ENCODE measurements at places on chromosomes 3 and 15. TPM values are rescaled to one million over a fixed set of nuclear protein-coding genes. Genes with fewer than 3 reads are reported as not detected.

DNA sequence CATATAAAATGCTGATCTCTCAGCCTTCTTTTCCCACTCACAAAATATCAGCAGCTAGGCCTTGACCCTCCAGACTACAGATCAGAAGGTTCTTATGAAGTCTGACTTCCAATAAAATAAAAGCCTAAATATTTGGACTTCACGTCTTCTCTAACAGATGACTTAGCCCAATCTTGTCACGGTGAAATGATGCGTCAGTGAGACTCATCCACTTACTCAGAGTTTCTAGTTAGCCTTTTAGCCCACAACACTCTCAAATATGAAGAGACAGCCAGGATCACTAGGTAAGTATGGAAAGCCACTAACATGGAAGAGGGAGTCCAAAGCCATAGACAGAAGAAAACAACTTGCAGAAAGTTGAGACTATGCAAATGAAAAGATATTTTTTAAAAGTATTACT lies 601.2 kb downstream of the PYDC2 start:
- DNase-seq: peak; percentile 19

The HHATL gene
- not detected for polyA plus RNA-seq

- no peak for DNase-seq
These were observed 93.2 kb upstream of the MEF2A start for GRCh38 chr15:99472416-99473145.

GRCh38 chr3:183401678-183402077 lies 26.7 kb downstream of the MCF2L2 start:
- no peak for DNase-seq

GRCh38 chr3:161096771-161097367 lies 8.3 kb downstream of the B3GALNT1 start:
- DNase-seq: peak; percentile 11

- no peak for DNase-seq
These were observed 9.7 kb downstream of the ADAMTS9 start for GRCh38 chr3:64677961-64678716.

DNA sequence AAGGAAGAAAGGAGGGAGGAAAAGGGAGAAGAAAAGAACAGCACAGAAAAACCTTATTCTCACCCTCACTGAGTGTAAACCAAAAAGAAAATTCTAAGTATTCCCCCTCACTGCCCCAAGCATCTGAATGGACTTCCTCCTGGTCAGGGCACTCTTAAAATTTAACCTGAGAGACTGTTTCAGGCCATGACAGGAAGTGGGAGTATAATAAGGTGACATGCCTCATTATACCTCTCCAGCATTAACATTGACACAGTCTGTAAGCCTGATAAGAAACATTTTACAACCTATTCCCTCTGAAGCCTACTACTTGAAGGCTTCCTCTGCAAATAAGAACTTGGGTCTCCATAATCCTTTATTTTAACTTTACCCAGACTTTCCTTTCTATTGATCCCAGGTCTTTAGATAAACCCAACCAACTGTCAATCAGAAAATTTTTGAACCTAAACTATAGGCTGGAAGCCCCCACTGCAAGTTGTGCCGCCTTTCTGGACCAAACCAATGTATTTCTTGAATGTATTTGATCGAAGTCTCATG lies 41.7 kb downstream of the SLCO2A1 start:
- DNase-seq: no peak

The SEMA5B gene
- 0.11 TPM for polyA plus RNA-seq

- DNase-seq: no peak
These were observed 19.7 kb downstream of the GOLGA6D start for GRCh38 chr15:75302318-75302717.

DNA sequence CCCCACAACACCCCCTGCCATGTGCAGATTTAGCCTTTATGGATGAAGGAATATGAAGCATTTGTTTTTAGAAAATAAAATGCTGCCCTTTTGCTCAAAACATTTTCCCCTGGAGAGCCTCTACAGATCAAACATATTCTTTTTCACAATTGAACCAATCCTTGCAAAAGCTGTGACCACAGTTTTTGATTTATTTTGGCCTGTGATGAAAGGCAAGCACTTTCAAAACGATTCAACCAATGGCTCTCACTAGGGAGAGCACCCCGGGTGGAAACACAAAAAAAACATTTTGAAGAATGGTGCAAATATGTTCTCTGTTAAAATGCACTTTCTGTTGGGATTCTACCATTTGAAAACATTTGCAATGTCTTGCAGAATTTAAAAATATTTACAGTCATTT lies 476.0 kb upstream of the ONECUT1 start:
- DNase-seq: no peak
